ENCODE measurements at places on chromosomes 11 and 22.

DNA sequence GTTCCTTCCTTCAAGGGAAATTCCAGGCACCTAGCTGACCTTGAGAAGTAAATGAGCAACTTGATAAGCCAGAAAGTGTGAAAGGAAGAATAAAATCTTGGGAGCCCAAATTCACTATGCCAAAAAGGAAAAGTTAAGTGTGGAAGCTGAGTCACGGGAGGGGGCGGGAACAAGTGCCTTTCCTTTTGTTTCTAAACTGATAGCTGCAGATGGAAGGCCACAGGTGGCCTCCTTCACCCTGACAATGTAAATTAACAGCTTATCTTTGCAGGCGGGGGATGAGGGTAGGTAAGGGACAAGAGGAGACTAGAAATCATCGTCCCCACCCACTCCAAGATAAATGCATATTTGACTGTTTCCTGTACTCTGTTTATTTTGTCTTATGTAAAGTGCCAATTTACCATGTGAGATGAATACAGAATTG is 36.4 kb upstream of the TREH start:
- DNase-seq = no peak

DNA sequence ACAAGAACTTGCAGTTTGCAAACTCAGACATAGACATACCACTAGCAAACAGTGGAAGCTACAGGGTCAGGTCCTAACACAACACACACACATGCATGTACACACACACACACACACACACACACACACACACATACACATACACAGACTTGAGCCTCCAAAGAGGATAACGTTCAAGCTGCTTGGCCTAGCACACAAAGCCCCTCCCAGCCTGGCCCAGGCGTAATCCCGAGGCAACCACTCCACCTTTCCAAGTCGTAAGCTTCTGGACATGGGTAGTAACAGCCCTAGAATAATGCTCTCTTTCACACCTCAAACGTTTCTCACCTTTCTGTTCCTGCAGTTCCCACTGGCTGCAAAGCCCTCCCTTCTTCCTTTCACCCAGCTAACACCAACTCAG is 88.6 kb downstream of the LARGE1 start:
- DNase-seq = no peak

GRCh38 chr11:69337211-69337721 is 43.3 kb downstream of the MYEOV start:
- DNase-seq = no peak

- DNase-seq = no peak
Measured at GRCh38 chr11:36389811-36390210, 93.7 kb downstream of the PRR5L start.

- DNase-seq = no peak
Measured at GRCh38 chr22:19271856-19272535, 19.5 kb downstream of the CLTCL1 start.

- DNase-seq = peak; percentile 55
Measured at GRCh38 chr22:33539902-33540751, 380.1 kb downstream of the LARGE1 start.

GRCh38 chr11:30333405-30333804 is 10.5 kb downstream of the ARL14EP start:
- DNase-seq = peak; percentile 23

DNA sequence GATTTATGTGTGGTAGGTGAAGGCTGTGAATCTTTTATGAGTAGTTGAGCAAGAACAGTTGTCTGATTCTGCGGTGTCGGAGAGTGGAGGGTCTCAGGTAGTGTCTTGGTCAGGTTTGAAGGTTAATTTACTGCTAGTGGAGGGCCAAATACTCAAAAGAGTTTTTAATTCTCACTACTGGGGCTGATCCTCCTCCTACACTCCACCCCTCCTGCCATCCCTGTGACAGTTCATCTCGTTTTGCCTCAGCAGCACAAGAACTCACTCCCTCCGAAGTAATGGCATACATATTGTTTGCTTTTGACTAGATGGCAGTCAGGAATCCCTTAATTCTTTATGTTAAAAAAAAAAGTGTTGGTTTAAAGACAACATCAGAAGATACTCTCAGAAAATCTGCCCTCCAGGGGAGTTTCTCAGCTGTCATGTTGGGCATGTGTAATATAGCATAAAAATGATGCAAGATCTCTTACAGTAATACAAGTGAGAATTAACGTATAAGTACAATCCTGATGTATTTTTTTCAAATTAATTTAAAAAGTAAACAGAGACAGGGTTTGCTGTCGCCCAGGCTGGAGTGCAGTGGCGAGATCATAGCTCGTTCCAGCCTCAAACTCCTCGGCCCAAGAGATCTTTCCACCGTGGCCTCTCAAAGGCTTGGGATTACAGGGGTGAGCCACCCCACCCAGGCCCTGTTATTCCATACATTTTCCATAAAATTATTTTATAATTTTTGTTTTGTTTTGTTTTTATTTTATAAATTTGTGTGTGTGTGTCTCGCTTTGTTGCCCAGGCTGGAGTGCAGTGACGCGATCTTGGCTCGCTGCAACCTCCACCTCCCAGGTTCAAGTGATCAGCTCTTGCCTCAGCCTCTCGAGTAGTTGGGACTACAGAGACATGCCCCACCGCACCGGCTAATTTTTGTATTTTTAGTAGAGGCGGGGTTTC is 1.3 kb downstream of the FAR1 start:
- no peak for DNase-seq

GRCh38 chr11:12091956-12092558 is 18.3 kb upstream of the MICAL2 start:
- peak; percentile 26 for DNase-seq

DNA sequence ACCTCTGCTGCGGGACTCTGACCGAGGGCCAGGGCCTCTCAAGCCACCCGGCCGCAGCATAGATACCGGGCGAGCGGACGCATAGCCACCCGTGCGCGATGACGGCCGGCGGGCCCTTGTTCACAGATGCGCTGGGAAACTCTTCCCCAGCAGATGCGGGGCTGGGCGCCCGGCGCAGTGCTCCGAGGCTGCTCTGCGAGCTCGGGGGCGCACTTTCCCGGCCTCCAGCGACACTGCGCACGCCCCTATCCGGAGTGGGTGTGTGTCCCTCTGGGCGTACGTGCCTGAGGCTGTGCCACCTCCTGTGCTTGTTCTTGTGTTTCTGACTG is 104.7 kb upstream of the E2F8 start:
- peak; percentile 20 for DNase-seq

DNA sequence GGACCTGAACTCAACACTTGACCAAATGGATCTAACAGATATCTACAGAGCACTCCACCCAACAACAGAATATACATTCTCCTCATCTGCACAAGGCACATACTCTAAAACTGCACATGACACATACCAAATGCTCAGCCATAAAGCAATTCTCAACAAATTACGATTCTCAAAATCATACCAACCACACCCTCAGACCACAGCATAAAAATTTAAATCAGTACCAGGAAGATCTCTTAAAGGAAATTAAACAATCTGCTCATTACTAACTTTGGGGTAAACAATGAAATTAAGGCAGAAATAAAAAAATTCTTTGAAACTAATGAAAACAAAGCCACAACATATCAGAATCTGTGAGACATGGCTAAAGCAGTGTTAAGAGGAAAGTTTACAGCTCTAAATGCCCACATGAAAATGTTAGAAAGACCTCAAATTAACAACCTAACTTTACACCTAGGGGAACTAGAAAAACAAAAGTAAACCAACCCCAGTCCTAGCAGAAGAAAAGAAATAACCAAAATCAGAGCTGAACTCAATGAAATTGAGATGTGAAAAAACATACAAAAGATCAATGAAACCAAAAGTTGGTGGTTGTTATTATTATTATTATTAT is 37.2 kb downstream of the TMEM123 start:
- DNase-seq = no peak

- peak; percentile 9 for DNase-seq
Measured at GRCh38 chr11:116888884-116889549, 51.6 kb upstream of the APOA1 start.

DNA sequence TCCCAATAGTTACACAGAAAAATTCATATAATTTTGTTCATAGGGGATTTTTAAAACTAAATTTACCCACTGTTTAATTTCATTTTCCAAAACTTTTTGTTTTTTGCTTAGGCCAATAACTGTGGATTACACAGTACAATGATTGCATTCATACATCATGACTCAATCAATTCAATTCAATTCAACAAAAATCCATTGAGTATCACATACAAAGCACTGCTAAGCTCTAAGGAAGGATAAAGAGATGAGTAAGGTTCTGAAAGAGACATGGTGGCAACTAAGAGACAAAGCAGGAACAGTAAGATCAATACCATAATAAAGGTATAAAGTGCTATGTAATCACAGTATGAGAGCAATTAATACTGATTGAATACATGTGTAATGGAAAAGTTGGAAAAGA is 9.4 kb upstream of the LAYN start:
- DNase-seq = no peak

- DNase-seq = no peak
Measured at GRCh38 chr11:69540118-69541000, 58.9 kb downstream of the LINC01488 start.

DNA sequence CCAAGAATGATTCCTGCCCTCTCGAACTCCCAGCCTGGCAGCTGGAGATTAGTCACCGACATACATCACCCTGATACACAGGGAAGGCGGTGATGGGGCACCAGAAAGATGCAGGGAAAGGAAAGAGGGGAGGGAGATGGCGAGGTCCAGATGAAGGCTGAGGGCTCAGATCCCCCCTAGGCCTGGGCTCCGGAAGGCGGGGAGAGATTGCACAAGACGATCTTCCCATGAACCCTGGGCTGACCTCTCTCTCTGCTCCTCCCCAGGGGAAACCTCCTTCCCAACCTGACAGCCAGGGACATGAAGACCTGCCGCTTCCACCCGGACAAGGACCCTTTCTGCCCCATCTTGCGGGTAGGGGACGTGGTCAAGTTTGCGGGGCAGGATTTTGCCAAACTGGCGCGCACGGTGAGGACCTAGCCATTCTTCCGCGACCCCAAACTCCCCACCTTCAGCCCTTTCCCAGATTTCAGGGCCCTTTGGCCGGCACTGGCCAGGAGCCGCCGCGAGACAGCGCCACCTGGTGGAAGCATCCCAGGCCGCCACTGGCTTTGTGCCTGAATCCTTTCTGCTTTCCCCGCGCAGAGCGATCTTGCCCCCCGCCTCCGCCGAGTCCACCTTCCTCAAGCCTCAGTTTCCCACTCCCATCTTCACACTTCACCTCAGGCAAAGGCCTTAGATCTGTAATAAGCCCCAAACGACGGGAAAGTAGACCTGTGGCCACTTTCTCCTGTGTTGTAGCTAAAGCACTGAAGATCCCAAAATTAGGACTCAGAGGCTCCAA is 11.5 kb downstream of the P2RX3 start:
- DNase-seq = peak; percentile 66

GRCh38 chr11:117644403-117645155 is 152.4 kb downstream of the DSCAML1 start:
- DNase-seq = no peak

DNA sequence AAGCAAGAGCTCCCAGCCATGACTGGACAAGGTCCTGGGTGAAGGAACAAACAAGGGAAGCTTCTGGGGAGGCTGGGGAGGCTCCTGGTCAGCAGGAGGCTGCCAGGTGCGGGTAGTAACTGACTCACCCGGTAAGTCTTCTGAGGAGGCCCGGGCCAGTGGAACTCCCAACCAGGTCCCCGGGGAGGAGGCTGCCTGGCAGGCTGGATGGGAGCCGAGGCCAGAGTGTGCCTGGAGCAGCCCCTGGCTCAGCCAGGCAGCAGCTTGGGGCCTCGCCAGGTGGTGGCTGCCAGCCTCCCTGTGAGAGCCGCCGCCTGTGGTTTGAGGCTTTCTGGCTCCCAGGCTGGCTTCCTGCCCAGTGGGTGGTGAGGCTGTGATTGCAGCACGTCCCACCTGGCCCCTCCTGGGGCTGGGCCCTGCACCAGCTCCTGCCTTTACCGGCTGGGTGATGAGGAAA is 46.2 kb downstream of the IGF2 start:
- DNase-seq = no peak
